ENCODE measurements at places on chromosomes 12 and 14.
A peak's percentile ranks its signal among the peaks of the same experiment; 100 is the strongest.

- DNase-seq: no peak
Measured at GRCh38 chr12:30687265-30687986, 8.2 kb downstream of the IPO8 start.

DNA sequence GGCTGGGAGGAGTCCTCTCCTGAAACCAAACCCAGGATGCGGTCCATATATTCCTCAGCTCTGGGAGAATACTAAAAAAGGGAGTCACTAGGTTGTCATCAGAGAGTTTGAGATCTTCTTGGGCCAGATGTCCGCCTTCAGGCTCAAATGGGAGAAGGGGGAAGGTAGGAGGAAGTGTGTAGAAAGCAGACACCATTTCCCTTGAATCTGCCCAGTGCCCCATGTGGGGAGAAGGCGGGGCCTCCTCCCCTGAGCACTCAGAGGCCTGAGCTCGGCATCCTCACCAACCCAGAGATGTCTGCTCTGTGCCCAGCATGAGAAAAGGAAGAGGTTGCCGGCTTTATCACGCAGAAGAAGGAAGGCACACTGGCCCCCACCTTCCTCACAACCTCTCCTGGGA lies 37.3 kb downstream of the LTBP2 start:
- no peak for DNase-seq

GRCh38 chr12:80056845-80057244 lies 42.5 kb upstream of the OTOGL start:
- no peak for DNase-seq

DNA sequence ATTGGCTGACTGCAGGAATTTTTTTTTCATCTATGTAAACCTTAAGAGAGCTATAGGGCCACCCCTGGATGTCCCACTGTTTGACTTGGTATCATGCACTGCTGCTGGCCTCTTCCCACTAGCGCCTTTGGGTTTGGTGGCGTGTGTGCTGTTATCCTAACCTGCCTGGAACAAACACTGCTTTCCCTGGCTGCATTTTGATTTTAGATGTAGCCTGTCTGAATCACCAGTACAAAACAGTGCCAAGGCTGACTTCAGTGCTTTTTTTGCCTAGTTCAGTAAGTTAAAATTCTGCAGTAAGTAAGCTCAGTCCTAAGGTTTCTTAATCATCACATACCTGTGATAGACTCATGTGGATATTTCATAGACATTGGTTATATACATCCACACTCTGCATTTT lies 99.2 kb downstream of the EML1 start:
- DNase-seq: no peak

- no peak for DNase-seq
Measured at GRCh38 chr12:108515916-108516315, 839 bp downstream of the FICD start.

- no peak for DNase-seq
Measured at GRCh38 chr14:52833891-52834290, 42.5 kb upstream of the GNPNAT1 start.

GRCh38 chr12:99745121-99745520 lies 97.6 kb downstream of the GARIN6 start:
- no peak for DNase-seq

GRCh38 chr14:24408764-24409163 lies 10.0 kb downstream of the NYNRIN start:
- DNase-seq: no peak

GRCh38 chr12:10740182-10740581 lies 17.1 kb upstream of the YBX3 start:
- DNase-seq: no peak

- DNase-seq: no peak
Measured at GRCh38 chr14:95902273-95902826, 25.7 kb downstream of the TUNAR start.

- DNase-seq: no peak
Measured at GRCh38 chr14:81589381-81590065, 55.9 kb upstream of the SEL1L start.

- no peak for DNase-seq
Measured at GRCh38 chr14:101029668-101030290, 126.3 kb upstream of the RTL1 start.

GRCh38 chr12:95858451-95859343 lies at the start of gene SNRPF:
TSS of gene SNRPF (plus strand) at chr12:95858952. CDS start at chr12:95859074, 122 bp downstream.
- DNase-seq: peak; percentile 95

GRCh38 chr12:98758331-98758730 lies 113.2 kb downstream of the APAF1 start:
- no peak for DNase-seq

- no peak for DNase-seq
Measured at GRCh38 chr14:25101276-25101675, 51.3 kb upstream of the STXBP6 start.

DNA sequence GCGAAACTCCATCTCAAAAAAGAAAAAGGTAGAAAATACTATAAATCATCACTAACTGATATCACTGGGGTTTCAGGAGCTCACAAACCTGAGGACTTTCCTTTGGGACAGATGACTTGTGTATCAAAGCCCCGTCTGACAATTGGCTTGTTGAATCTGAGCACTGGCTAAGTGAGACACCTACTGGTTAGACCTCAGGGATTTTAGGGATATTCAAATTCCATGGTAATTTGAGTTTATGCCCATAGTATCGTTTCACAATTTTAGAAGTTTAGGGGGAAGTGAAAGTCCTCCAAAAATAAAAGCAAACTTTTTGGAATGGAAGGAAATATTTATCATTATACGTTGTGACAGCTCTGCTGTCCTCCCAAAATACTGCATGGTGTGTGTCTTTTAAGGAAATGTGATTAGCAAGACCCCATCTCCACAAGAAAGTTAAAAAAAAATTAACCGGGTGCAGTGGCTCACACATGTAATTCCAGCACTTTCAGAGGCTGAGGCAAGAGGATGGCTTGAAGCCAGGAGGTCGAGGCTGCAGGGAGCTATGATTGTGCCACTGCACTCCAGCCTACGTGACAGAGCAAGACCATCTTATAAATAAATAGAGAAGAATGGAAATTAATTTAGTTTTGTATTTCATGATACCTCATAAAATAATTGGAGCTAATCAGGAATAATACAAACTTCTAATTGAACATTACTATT lies 49.2 kb downstream of the FBXL14 start:
- DNase-seq: no peak

GRCh38 chr14:70257526-70257925 lies 68.8 kb upstream of the SLC8A3 start:
- no peak for DNase-seq

- no peak for DNase-seq
Measured at GRCh38 chr12:54262403-54262925, 17.5 kb downstream of the CBX5 start.

DNA sequence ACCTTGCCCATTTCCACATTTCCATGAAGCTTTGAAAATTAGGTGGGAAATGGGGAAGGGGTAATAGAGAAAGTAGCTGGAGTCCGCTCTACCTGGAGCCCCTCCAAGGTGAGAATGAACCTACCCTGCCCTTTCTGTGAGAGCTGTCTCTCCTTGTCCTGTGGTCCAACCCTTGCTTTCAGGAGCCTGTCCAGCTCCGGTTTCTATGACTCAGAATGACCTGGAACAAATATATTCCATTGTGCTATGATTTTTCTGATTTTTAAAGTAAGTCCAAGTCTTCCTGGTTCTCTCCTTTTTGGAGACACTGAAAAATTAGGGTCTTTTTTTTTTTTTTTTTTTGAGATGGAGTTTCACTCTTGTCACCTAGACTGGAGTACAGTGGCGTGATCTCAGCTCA lies 89.1 kb upstream of the VASH1 start:
- DNase-seq: no peak
